ENCODE measurements at places on chromosomes 1 and 21. TPM values are rescaled to one million over a fixed set of nuclear protein-coding genes. Genes with fewer than 3 reads are reported as not detected.
A peak's percentile ranks its signal among the peaks of the same experiment; 100 is the strongest.

- DNase-seq: peak; percentile 40
These were observed 13.0 kb upstream of the TTC22 start for GRCh38 chr1:54814126-54814498.

DNA sequence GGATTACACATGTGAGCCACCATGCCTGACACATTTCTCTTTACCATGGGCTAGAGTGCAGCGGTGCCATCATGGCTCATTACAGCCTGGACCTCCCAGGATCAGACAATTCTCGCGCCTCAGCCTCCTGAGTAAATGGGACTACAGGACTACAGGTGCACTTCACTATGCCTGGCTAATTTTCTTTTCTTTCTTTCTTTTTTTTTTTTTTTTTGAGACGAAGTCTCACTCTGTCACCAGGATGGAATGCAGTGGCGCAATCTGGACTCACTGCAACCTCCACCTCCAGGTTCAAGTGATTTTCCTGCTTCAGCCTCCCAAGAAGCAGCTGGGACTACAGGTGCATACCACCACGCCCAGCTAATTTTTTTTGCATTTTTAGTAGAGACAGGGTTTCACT is 14.8 kb upstream of the KIF1B start:
- DNase-seq: no peak

- DNase-seq: no peak
These were observed 2.2 kb upstream of the CRABP2 start for GRCh38 chr1:156707417-156708217.

Gene CACNA1S
- not detected for total RNA-seq

Gene LRRC71
- total RNA-seq: 2.5 TPM

Gene SPRR5
- total RNA-seq: not detected

Gene GSTM5
- total RNA-seq: 41.6 TPM

Measured in sciatic nerve (tissue), 2 donors.